ENCODE measurements at places on chromosomes 16 and 17. TPM values are rescaled to one million over a fixed set of nuclear protein-coding genes. Genes with fewer than 3 reads are reported as not detected.

Gene CACNG3
- not detected for total RNA-seq

Gene PERCC1
- total RNA-seq: not detected

Gene COX10
- total RNA-seq: 23.6 TPM

Gene MYH2
- total RNA-seq: not detected

Measured in activated CD4-positive, alpha-beta memory T cell treated with anti-CD3 and anti-CD28 coated beads for 36 hours (primary cell).